Activated T-helper 9 cell treated with anti-CD3 and anti-CD28 coated beads, Interleukin-2, amount 50 U/mL, for 16 hours (primary cell): ENCODE measurements at places on chromosomes 5 and 9.

GRCh38 chr5:44935262-44935661 is 126.5 kb downstream of the MRPS30 start:
- no peak for DNase-seq

DNA sequence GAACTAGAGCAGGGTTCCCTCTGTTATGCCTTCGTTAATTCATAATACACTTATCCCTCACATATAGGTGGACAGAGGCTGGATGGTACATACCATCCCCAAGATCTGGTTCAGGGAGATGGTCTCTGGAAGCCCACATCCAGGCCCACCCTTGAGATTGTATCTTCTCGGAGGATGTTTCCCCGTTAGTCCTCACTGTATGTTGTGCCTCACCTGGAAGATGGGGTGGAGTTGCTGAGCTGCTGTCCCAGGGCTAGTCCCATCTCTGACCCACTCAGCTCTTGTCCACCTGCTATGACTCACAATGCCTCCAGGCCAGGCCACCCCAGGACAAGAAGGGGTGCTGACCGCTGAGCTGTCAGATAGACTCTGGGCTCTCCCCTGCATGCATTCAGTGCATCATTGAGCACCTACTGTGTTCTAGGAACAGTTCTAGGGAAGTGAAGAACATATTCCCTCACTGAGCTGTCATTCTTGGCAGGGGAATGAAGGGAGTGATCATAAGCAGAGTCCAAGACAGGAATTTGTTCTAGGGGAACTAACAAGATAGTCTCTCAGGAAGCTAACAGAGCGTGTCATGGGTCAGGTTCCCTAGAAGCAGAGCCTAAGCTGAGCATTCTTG is at the start of gene CBY3:
Gene CBY3 (minus strand): TSS at position 255 of the 622 bp plus-strand sequence. CDS start 116 bp downstream, at position 139.
- DNase-seq = no peak

DNA sequence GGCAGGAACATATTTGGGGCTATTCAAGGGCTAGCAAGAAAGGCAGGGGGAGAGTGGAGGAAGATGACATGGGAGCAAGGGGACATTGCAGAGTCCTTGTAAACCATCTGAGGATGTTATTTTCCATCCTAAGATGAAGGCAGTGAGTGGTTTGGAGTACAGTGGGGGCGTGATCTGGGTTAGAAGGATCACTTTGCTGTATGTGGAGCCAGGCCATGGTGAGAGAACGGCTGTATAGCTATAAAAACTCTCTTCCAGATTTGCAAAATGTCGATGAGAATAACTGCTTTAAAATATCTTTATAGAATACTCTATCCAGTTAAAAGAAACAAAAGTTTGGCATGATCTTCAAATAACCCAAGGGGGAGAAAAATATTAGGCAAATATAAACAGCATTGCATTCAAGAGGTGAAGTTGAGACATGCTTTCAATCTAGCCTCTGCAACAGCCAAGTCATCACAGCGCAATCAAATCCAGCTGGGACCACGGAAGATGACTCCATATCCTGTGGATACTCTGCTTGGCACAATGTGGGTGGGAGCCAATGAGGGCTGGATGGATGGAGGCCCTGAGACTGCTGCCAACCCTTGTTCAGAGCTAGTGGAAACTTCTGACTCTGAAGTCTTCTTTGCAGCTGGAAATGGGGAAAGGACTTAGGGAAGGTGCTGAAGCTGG is 111.5 kb upstream of the BASP1 start:
- no peak for DNase-seq

GRCh38 chr9:124511891-124512805 is 4.9 kb upstream of the NR5A1 start:
- no peak for DNase-seq

DNA sequence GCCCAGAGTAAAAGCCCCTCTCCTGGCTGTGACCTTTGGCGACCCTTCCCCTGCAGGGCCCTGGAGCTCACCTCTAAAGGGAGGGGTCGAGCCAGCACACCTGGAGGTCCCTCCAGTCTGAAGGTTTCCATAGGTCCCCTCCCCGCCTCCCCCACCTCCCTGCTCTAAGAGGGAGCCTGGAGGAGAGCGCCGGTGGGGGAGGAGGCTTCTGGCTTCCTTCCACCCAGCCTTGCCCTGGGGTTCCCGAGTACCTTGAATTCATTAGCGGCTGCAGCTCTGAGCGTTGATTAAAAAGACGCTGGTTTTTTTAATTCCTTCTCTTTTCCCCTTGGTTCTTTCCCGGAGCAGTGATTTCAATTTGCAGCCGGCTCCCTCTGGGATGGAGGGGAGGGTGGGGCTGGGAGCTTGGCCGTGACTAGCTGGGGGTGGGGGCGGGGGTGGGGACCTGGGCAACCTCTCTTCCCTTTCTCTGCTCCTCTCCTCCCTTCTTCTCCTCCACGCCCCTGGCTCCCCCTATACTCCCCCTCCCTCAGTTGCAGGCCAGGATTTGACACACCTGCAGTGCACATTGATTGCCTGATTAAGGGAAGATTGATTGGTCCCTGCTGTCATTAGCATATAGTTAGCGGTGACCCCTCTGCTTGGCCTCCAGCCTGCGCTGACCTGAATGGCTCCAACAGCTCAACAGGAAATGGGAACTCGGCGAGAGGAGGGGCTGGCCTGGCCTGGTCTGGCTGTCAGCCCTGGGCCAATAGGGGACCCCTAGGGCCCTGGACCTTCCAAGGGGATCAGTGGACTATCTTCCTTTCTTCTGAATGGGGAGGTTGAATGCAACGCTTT is 67.5 kb upstream of the RAPGEF1 start:
- DNase-seq = no peak

DNA sequence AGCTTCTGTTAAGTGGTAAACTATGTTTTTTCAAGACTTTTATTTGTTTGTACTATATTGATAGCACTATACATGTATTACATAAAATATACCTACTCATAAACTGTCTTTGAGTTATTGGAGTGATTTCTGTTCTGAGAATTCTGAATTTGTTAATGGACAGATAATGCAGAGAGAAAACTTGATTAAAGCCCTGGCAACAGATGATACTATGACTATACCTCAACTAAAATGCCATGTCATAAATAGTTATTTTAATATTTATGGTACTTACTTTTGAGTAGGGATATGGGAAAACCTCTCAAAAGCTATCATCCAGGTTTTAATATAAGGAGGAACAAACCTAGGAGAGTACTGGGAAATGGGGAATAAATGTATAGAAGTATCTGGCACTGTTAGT is 947.2 kb upstream of the ARRDC3 start:
- no peak for DNase-seq

DNA sequence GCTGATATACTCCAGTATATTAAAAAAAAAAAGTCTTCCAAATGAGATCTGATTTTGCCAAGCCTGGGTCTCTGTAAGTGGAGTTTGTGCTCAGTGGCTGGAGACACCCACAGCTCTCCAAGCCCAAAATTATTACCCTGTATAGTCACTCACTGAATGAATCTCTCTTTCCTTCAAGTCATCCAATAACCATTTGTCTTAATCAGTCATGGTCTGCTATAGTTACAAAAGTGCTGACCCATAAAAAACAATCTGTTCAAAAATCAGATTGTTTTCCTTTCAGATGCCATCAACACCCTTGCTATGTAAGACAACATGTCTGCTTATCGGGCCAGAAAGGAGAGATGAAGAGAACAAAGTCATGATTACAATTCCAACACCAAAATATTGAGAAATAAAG is 159.4 kb upstream of the FST start:
- DNase-seq = no peak

DNA sequence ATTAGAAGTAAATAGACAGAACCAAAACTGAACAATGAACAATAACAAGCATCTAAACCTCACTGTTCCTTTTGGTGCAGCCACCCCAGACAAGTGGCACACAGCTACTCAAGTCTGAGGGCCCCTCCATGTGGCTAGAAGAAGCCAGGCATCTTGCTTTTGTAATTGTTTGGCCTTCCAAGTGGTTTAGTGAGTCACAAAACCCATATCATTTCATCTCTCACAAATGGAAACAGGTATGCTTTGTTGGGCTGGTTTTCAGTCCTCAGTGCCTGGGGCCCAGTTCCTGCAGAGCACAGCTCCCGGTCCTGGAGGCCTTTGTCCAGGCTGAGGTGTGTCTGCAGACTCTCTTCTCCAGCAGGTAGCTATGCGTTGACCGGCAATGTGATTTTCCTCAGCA is 16.7 kb downstream of the PRLR start:
- DNase-seq = no peak
